Activated CD8-positive, alpha-beta T cell treated with anti-CD3 and anti-CD28 coated beads for 36 hours (primary cell): ENCODE measurements at places on chromosomes 1 and 21. TPM values are rescaled to one million over a fixed set of nuclear protein-coding genes. Genes with fewer than 3 reads are reported as not detected.

Gene FAM72A
- 31.9 TPM for total RNA-seq

DNA sequence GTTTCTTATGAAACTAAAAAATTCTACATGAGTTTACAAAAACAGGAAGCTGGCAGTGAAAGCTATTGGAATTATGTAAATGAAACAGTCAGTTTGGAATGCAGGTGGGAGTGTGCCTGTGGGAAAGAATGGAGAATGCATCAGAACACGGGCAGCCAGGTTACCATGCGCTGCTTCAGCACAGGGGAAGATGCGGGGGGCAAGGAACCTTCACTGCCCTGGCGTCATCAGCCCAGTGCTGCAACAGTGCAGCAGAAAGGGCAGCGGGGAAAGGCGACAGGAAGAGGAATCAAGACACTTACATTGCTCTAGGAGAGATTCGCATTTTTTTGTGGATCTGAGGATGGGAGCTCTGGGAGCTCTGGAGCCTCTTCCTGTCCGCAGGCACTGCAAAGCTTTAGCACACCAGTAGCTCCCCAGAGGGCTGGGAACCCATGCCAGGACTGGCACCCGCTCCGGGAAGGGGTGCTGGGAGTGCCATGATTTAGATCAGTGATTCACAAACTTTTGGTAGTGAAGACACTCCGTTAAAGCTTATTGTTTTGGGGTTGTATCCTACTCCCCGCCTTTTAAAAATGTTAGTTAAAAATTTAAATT is 64.1 kb upstream of the WDR26 start:
- H3K36me3 ChIP-seq, result no peaks in the 10 kb centered on the region
- peak overlapping the region; percentile 97 for H3K27ac ChIP-seq
- H3K4me3 ChIP-seq, result peak overlapping the region; percentile 46
- peak; percentile 33 for DNase-seq
- no peaks in the 10 kb centered on the region for H3K27me3 ChIP-seq
- peaks cover 51% of the 10 kb centered on the region for H3K4me1 ChIP-seq

DNA sequence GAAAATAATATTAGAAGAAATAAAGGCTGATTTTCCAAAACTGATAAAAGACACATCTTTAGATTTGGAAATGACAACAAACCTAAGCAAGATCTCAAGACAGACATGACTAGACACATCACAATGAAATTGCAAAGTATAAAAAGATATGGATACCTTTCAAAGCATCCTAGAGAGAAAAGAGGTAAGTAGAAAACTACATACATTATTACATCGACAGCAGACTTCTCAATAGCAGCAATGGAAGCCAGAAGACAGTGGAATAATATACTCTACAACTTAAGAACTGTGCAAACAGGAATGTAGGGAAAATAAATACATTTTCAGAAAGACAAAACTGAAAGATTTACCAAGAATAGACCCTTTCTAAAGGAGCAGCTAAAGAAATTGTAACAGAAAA is 50.2 kb downstream of the DENND1B start:
- no peak overlapping the region for H3K4me3 ChIP-seq
- peaks cover 3% of the 10 kb centered on the region for H3K4me1 ChIP-seq
- H3K27me3 ChIP-seq, result no peaks in the 10 kb centered on the region
- peaks cover 23% of the 10 kb centered on the region for H3K36me3 ChIP-seq
- H3K27ac ChIP-seq, result no peak overlapping the region

- H3K36me3 ChIP-seq, result peaks cover 27% of the 10 kb centered on the region
- no peaks in the 10 kb centered on the region for H3K27me3 ChIP-seq
- peak overlapping the region; percentile 52 for H3K27ac ChIP-seq
- H3K4me1 ChIP-seq, result peaks cover 22% of the 10 kb centered on the region
- no peak overlapping the region for H3K4me3 ChIP-seq
Measured at GRCh38 chr1:155569988-155570592, 7.5 kb upstream of the ASH1L start.

DNA sequence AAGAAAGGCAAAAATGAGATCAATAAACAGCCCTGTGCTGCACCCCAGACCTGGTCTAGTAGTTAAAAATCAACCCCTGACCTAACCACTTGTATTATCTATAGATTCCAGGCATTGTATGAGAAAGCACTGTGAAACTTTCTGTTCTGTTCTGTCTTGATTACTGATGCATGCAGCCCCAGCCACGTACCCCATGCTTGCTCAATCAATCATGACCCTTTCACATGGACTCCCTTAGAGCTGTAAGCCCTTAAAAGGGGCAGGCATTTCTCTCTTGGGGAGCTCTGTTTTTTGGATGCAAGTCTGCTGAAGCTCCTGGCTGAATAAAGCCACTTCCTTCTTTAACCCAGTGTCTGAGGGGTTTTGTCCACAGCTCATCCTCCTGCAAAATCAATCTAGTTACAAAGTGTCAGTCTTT is 24.2 kb upstream of the CD34 start:
- H3K27me3 ChIP-seq, result peaks cover 9% of the 10 kb centered on the region
- DNase-seq, result no peak
- no peak overlapping the region for H3K27ac ChIP-seq
- H3K4me1 ChIP-seq, result no peaks in the 10 kb centered on the region
- no peak overlapping the region for H3K4me3 ChIP-seq

- H3K4me3 ChIP-seq, result no peak overlapping the region
- no peaks in the 10 kb centered on the region for H3K36me3 ChIP-seq
- no peak for DNase-seq
- no peaks in the 10 kb centered on the region for H3K4me1 ChIP-seq
- peaks cover 14% of the 10 kb centered on the region for H3K27me3 ChIP-seq
Measured at GRCh38 chr1:23224739-23225648, 7.7 kb upstream of the HTR1D start.
